ENCODE measurements at places on chromosomes 1 and 21. TPM values are rescaled to one million over a fixed set of nuclear protein-coding genes. Genes with fewer than 3 reads are reported as not detected.
A peak's percentile ranks its signal among the peaks of the same experiment; 100 is the strongest.

The RGS5 gene
- 7.0 TPM for total RNA-seq

- DNase-seq, result no peak
Observed at GRCh38 chr21:42401820-42402251, 1.9 kb upstream of the UBASH3A start.

The SDF4 gene
- total RNA-seq, result 196 TPM

DNA sequence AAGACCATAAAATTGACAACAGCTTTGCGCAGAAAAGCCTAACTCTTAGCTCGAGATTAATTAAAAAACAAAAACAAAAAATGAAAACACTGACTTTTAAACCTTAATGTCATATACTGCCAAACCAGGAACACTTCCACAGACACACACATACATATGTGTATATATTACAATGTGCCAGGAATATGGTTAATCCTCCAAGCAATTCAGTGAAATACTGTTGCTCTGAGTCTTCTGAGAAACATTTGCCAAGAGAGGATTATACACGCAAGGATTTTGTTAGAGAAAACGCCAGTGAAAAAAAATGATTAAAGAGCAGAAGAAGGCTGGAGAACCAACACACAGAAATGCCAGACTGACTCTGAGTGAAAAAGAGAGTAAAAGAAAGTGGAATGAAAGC lies 116.7 kb upstream of the CHRM3 start:
- DNase-seq, result no peak

- no peak for DNase-seq
Observed at GRCh38 chr1:83741770-83742169, 257.2 kb downstream of the TTLL7 start.

The MMEL1 gene
- not detected for total RNA-seq

GRCh38 chr1:44655609-44656008 lies 18.7 kb downstream of the TMEM53 start:
- DNase-seq, result peak; percentile 31

DNA sequence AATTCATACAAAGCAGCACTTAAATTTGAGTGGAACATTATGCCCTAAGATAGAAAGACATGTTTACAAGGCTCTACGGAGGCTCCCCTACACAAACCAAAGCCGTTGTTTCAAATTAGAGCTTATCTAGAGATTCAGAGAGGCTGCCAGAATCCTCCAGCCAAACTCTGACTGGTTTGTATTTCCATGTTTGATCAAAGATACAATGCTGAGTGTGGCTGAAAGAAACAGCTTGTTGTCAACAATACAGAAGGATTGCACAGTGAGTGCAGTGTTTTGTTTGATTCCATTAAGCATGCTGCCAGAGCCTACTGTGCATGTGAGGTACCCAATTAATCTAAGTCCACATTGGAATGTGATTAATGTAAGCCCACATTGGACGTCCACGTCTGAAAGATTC lies 402.7 kb downstream of the DISC1 start:
- DNase-seq, result no peak

- DNase-seq, result no peak
Observed at GRCh38 chr1:20691872-20692271, 25.9 kb downstream of the KIF17 start.

DNA sequence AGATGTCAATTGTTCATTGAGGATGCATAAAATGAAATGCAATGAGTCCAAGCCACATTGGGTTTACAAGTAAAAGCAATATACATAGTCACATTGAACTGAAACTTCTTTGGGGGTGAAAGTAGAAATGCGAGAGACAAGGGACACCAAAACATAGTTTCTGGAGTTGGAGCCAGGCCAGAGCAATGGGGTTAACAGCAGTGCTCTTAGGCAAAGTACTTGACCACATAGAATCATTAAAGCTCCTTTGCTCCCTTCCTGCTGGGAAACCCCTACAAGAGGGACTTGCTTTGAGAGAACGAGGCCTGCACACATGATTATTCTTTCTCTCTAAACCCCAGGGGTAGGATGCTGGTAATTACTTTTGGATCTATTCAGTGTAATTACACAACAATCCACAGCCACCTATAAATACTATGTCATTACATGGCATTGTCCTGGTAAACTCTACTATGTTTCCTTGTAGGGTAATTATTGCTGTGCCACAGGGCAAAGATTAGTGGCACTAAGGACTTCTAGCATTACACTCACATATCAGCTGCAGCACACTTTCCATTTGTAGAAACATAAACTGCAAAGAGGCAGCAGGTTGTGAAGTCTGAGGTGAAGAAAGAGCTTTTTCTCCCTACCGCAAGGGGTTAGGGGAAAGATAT lies 421.6 kb upstream of the PBX1 start:
- DNase-seq, result no peak

GRCh38 chr1:8267307-8267706 lies 50.6 kb upstream of the SLC45A1 start:
- no peak for DNase-seq

DNA sequence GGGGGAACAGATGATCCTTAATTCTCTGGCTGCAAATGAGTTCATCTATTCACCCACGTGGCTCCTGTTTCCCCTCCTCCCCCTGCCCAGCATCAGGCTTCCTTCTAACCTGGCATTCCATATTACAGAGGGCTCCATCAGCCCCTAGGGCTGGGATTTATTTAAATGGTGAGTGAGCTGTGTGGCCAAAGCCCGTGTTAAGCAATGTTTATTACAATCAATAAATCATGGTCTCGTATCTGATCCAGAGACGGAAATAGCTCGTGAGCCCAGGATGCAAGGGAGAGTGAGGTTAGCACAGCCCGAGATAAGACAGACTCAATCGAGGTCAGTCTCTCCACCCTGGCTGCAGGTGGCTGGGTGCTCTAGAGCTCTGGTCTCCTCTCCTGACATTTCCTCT lies 43.1 kb upstream of the IGSF21 start:
- no peak for DNase-seq

DNA sequence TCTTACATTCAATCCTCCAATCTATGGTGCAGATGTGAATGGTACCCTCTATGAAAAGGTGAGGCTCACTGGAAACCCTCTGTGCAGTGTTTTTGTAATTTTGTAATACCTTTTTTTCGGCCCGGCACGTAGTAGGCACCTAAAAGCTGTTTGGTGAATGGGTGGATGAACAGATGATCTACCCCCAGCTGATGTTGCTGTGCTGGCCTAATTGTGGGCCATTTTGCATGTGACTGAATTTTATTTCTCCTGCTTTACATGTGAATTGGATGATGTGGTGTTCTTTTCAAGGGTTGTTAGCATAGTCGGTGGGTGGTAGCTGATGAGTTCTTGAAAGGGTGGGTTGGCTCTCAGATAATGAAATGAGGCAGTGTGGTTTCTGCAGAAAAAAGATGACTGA lies 10.4 kb downstream of the KDM4A start:
- no peak for DNase-seq

Measured in M059J (cell line).